ENCODE measurements at places on chromosomes 2 and 18.

GRCh38 chr18:78685250-78685979 lies 294.2 kb upstream of the SALL3 start:
- DNase-seq, result no peak

DNA sequence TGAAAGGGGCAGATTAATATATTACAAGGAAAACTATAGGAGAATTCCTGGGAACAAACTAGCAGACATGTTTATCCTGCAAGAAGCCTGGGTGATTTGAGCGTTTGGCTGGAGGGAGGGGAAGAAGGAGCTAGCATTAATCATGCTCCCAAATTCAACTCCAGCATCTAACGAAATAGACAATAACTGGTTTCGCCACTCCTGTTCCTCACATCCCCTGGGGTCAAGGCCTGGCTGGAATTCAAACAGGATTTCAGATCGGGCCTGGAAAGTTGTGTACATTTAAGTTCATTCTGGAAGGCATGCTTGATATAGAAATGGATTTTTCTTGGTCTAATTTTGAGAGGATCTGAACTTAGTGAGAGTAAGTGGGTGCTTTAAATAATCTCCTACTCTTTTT lies 126.1 kb upstream of the CTAGE1 start:
- DNase-seq, result no peak

GRCh38 chr18:12518832-12519531 lies 111.3 kb downstream of the PRELID3A start:
- no peak for DNase-seq

DNA sequence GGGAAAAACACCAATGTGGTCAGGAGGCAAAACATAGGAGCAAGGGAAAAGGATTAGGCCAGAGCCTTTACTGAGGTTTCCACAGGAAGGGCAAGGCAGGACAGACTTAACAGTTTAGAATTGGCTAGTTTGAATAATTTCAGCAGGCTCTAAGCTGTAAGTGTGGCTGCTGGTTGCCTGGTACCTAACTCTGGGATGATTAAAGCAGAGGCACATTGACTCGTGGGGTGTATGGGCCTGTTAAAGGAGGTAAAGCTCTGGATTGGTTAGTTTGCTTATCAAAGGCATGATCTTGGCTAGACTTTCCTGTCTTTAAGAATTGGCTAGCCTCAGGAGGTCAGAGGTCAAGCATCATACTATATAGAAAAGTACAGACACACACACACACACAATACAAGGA lies 132.6 kb downstream of the SPAG16 start:
- DNase-seq, result no peak

DNA sequence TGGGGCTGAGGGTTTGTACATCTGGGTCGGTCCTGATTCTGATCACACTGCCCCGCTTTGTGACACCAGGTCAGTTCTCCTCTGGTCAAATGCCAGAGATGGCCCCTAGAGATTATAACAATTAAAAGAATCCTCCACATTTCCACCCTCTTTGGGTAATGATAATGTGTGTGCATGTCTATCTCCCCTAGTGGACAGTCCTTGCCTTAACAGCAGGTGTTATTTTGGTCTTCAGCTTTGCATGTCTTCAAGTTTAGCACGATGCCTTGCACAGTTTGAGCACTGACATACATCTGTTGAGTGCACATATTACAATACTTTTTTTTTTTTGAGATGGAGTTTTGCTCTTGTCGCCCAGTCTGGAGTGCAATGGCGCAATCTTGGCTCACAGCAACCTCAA lies 25.7 kb upstream of the COX7A2L start:
- DNase-seq, result no peak

DNA sequence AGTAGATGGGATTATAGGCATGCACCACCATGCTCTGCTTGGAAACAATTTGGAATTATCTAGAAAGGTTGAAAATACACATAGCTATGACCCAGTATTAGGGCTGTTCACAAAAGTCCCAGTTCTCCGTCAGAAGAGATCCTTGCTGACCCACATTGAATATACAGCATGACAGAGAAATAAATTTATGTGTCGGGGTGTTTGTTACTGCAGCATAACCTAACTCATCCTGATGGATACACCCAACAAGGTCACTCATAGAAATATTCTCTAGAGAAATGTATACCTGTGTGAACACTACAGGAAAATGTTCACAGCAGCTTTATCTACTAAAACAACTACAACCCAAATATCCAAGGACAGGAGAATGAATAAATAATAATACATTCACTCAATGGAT lies 9.0 kb downstream of the TBC1D8 start:
- DNase-seq, result no peak

Data from stimulated activated CD4-positive, alpha-beta T cell treated with anti-CD3 and anti-CD28 coated beads, TNF-alpha, amount 100 ng/mL, for 1 hour (primary cell).